Muscle of arm (tissue), 14 donors: ENCODE measurements at places on chromosomes 6 and 20. TPM values are rescaled to one million over a fixed set of nuclear protein-coding genes. Genes with fewer than 3 reads are reported as not detected.
A peak's percentile ranks its signal among the peaks of the same experiment; 100 is the strongest.

LBP gene
- polyA plus RNA-seq = not detected

DNA sequence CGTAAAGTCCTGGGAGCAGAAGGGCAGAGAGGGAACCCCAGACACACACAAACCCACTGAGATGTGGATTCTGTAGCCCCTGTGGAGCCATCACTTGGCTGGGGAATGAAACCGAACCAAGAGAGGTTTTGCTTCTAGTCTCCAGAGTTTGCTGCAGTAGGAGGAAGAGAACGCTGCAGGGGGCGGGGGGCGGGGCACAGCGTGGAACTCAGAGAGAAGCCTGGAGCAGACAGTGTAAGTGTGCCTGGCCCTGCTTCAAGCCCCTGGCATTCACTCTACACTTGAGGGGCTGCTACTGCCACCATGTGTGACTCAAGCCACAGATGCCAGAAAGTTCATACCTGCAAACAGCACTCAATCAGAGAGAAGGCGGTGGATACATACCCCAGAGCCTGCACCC lies 18.9 kb downstream of the GABRR1 start:
- DNase-seq = no peak

GPR63 gene
- polyA plus RNA-seq = 2.7 TPM

PHF20 gene
- 32.5 TPM for polyA plus RNA-seq

BRPF3 gene
- 24.8 TPM for polyA plus RNA-seq

GRCh38 chr6:44967481-44967880 lies 360.6 kb upstream of the RUNX2 start:
- DNase-seq = no peak

DNA sequence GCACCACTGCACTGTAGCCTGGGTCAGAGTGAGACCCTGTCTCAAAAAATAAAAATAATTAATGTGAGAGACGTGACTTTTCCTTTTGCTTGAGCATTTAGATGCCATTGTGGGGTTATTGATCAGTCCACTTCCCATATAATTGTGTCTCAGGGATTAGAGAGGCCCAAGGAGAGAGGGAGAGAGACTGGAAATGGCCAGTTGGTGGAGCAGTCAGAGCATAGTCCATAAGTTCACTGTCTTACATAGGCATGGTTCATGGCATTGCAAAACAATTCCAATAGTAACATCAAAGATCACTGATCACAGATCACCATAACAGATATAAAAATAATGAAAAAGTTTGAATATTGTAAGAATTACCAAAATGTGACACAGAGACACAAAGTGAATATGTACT lies 15.2 kb upstream of the SDHAF4 start:
- no peak for DNase-seq

- DNase-seq = peak; percentile 70
Observed at GRCh38 chr6:158605266-158605878, 39.2 kb downstream of the DYNLT1 start.

DNA sequence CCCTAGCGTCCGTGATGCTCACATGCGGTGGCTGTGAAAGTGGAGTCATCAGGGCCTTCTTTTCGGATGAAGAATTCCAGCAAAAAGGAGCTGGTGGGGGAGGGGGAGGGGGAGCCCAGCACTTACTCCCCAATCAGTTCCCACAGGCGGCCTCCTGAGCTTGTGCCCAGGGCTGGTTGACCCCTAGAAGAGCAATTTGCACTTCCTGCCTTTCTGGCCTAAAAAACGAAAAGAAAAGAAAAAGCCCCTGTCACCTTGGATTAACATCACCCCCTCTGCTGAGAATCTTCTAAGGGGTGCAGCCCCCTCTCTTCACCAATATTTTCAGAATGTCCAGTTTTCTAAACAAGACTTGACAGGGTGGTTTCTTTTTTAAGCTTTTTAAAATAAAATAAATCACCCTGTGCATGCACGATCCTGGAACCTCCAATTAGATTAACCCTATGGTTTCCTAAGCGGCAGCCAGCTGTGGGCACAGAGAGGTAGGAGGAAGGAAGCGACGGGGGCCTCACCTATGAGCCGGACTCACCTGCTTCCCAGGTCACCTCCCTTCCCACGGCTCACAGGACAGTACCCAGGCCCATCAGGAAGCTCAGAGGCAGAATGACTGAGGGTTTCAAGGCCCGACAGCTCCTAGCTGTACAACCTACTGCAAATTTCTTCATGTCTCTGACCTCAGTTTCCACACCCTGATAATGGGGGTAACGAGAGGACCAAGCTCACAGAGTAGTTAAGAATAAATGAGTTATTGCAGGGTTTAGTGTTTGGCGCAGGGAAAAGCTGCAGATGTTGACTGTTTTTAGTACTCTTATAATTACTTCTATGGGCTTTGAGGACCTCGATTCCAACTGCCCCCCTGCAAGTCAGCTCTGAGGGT lies 10.5 kb upstream of the TGM2 start:
- DNase-seq = no peak

UNC93A gene
- polyA plus RNA-seq = not detected

MOG gene
- polyA plus RNA-seq = not detected

FIG4 gene
- 12.5 TPM for polyA plus RNA-seq

DNA sequence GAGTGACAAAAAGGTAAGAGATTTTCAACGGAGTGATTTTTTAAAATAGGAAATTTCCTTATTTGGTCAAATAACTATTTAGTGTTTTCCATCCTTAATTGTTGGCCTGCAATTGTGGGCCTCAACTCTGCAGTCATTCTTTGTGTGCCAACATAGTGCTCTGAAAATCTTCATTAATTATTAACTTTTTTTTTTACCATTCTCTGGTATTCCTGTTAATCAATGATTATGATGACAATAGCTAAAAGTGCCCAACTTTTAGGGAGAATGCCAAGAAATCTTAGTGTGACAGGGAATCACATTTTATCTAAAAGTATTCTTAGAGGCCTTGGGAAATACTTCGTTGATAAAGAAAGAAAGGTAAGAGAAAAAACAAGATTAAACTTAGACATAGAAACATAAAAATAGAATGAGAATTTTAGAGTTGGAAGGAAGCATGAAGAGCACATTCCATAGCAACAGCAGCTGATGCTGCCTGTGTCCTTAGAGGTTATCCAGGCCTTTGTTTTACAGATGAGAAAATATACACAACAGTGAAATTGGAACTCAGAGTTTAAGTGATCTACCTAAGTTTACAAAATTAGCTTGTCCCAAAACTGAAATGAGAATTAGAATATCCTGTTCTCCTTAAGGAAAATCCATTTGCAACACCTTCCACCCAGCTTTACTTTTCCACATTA lies 1.2 kb downstream of the GPRC6A start:
- DNase-seq = no peak

- DNase-seq = no peak
Observed at GRCh38 chr6:157033428-157034140, 256.4 kb downstream of the ARID1B start.

GRCh38 chr20:1811621-1812498 lies 83.3 kb upstream of the SIRPA start:
- DNase-seq = no peak

PHACTR3 gene
- polyA plus RNA-seq = 5.3 TPM

- DNase-seq = no peak
Observed at GRCh38 chr20:3767110-3767426, 485 bp downstream of the ADISSP start.

DNA sequence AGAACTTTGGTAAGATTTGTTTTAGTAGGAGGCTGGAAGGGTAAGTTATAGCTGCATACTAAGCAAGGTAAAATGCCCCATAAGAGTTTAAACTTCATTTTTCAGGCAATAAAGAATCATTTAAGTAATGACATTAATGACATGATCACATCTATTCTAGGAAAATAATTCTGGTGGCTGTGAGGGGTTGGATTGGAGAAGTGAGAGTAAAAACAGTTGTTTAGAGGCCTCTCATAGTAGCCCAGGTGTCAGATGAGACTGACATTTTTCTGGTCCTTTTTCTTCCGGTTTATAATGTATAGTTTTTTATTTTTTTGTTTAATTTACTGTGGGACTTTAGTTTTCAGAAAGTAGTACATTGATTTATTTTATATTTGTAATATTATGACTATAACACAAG lies 40.8 kb downstream of the ITCH start:
- no peak for DNase-seq
